Epithelial cell of proximal tubule (primary cell): ENCODE measurements at places on chromosomes 2 and 18. TPM values are rescaled to one million over a fixed set of nuclear protein-coding genes. Genes with fewer than 3 reads are reported as not detected.
A peak's percentile ranks its signal among the peaks of the same experiment; 100 is the strongest.

Gene LIPG
- 117 and 173 TPM in 2 replicates for total RNA-seq

DNA sequence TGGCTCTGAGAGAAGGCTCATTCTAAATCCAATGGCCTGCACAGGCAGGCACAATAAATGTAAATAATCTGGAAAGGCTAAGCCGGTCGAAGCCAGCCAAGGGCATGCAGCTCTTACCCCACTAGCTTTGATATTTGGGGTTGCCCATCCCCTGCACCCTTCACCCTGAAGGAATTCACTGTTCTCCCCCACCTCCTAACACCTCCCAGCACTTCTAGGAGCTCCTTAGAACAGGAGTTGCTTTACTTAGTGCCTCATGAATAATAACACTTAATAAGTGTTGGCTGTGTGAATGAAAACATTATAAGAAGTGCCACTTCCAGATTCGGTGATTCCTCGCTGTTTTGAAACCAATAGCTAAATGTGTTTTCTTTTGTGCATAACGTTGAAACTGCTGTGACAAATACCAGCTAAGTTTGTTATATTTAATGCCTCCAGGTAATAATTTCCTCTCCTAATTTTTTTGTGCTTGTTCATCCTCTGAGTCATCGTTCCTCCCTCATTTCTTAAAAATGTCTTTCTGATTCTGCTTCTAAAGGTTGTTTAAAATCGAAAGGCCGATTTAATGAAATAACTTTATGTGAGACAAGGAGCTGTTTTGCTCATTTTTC is 458.8 kb downstream of the METTL4 start:
- no peak for DNase-seq

GRCh38 chr2:75606761-75607399 is 39.7 kb upstream of the MRPL19 start:
- peak; percentile 61 for DNase-seq

- DNase-seq, result no peak
Observed at GRCh38 chr2:237723602-237724001, 75.0 kb upstream of the RBM44 start.

DNA sequence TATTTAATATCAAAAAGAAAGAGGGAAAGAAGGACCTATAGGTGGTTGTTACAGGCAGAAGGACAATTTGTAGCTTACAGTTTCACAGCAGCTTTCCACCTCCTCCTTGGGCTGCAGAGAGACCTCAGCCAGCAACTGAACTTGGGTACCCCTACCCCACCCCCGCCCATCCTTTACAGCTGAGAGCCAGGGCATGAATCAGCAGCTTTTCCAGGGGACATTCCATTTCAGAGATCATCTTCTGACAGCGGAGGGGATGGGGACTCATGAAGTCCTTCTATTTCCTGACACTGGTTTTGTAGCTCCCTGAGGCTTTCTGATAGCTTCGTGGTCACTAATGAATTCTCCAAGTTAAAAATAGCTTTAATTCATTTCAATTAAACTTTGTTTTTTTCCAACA is 96.4 kb downstream of the ITGB1BP1 start:
- DNase-seq, result no peak

DNA sequence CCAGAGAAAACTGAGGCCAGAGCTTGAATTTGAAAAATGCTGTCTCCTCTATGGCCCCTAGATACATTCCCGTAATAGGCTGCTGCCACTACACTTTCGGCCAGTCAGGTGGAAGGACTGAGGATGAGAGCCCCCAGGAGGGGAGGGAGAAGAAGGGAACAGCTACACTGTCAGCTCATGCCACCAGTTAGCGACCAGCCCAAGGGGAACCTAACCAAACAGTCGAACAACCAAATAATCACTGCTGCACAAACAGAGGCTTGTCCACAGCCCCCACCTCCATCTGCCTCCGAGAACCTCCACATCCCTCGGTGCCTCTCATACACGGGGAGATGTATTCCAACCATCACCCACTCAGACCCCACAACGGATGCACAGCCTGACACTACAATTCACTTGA is 7.3 kb downstream of the ZNF516 start:
- DNase-seq, result no peak

DNA sequence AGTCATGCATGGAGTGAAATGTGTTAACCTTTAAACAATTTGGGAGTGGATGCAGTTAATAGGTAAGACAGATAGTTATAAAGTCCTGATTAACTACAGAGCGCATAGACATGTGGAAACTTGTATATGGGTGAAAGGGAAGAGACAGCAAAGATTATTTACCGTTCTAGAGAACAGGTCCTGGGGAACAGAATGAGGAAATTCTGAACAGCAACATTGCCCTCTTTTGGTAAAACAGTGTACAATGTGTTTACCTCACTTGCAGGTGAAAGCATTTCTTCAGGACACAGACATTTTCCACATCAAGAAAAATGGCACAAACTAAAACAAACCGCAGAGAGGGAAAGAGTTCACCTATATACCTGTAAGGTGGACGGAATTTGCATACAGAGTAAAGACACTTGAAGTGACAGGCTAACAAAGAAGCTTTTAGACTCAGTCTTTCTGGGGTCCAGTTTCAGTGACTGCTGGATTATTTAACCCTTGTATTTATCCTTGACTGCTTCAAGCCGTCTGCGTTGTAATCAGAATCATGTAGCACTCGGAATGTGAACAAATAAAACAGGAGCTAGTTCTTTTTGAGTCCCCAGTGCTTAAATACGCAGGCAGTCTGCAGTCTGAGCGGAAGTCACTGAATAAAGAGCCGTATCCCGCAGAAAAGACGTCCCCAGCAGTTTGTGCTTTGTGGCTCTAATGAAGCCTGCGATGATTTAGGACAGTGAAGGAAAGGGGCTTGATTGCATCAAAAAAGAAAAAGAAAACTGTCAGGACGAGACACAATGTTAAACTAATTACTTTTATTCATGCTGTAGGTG is 364.8 kb upstream of the GALNT5 start:
- DNase-seq, result peak; percentile 37

DNA sequence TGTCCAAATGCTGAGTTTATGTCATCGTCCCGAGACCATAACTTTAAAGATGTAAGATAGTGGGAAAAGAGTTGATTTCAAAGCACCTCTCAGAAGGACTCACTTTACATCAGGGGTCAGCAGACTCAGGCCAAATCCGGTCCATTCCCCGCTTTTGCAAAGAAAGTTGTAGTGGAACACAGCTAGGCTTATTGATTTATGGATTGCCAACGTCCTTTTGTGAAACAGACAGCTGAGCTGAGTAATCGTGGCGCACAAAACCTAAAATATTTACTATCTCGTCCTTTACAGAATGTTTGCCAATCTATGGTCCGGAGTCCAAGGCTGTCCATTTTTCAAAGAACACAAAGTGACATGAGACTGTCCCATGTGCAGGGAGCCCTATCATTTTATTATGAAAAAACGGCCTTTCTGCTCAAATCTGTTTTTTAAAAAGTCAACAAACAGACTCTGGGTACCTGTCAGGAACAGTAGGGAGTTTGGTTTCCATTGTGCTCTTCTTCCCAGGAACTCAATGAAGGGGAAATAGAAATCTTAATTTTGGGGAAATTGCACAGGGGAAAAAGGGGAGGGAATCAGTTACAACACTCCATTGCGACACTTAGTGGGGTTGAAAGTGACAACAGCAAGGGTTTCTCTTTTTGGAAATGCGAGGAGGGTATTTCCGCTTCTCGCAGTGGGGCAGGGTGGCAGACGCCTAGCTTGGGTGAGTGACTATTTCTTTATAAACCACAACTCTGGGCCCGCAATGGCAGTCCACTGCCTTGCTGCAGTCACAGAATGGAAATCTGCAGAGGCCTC is at the start of gene IL1RN:
IL1RN (plus strand) TSS at position 754 of the 801 bp plus-strand sequence; CDS start at position 781, 27 bp downstream.
- DNase-seq, result no peak

- DNase-seq, result no peak
Observed at GRCh38 chr2:25635797-25636196, 37.6 kb downstream of the DTNB start.
